ENCODE measurements at places on chromosomes 4 and X.

DNA sequence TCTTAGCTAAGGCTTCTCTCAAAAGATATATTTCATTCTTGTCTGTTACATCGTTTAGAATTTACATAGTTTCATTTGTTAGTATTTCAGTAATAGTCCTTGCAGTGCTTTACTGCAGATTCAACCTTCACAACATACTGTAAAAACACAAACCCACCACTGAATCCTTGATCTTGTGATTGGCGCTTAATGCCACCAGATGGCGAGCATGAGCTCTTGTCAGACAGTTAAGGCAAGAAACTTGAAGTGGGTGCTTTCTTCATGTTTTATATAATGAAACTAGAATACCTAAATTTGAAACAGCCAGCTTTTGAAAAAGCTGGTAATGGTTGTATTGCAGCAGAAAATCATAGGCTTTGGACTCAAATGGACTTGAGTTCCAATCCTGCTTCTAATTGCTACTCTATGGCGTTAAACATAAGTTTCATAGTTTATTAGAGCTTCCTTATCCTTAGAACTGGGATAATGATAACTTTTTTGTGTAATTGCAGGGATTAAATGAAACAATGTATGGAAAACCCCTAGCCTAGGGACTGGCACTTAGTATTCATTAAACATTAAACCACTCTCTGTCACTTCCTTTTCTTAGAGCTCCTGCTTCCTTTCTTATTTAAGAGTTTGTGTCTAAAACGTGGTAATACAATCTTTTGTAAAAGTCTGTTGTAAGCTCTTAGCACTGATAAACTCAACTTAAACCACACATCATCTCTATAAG, 95.1 kb downstream of the USP9X start:
- peak; percentile 38 for DNase-seq

GRCh38 chr4:8685831-8686230, 93.3 kb downstream of the CPZ start:
- no peak for DNase-seq

DNA sequence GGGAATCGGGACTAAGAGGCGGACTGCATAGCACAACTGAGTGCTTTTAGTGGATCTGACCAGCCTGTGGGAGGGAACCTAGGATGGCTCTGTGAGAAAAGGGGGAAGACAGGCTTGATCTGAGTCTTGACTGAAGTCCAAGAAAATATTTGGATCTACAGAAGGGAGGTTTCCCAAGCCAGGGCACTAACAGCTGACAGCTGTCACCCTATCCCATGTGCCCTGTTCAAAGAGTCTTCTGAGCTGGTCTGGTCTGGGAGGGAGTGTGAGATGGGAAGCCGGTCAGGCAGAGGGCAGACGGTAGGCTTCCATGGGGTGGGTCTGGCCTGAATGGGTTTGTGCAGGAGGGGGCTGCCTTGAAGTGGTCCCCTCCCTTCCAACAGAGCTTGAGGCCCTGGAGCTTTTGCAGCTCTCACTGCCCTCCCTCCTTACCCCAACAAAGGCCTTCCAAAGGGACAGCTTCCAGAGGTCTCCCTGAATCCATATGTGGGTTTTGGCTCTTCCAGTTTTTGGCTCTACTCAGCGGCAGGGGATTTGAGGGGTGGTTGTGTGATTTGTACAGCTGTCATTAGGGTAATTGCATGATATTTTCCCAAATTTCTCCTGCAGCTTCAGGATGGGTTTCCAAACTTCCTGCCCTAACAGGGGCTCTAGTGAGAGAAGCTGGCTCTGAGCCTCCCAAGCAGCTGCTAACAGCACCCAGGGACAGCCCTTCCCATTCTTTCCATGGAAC, 643.7 kb downstream of the BCOR start:
- no peak for DNase-seq

GRCh38 chr4:183770906-183771305, 111.8 kb downstream of the TRAPPC11 start:
- no peak for DNase-seq

DNA sequence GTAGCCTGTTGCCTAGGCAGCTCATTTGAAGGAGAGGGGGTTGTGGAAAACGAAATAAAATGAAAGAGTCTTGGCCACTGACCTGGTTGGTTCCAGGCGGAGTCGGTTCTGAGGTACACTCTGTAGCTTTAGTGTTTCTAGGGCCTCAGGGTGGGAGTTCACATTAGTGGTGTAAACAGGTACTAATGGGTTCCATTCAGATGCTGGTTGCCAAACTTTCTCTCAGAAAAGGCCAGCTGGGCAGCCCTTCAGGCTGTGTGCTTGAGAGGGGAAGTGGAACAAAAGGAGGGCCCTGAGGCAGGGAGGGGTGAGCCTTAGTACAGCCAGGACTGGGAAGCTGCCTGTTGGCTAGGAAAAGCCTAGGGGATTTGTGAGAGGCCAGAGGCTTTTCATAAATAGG, 24.8 kb downstream of the NHSL2 start:
- DNase-seq = no peak

GRCh38 chrX:94830717-94831116, 1156.7 kb downstream of the FAM133A start:
- no peak for DNase-seq

DNA sequence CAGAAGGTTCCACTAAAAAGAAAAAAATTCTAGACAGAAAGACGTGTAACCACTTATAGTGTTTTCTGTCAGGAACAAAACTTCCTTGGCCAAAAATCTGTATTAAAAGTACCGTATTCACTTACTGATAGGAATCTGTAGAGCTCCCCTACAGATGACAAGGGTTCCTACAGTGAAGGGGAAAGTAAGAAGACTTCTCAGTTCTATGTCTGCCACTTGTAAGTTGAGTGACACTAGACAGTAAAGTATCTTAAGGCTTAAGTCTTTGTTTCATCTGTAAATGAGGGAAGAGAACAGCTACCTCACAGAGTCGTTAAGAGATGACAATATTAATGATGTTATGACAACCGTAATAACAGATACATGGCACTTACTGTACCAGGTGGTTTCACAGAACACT, 3.3 kb downstream of the COQ2 start:
- no peak for DNase-seq

DNA sequence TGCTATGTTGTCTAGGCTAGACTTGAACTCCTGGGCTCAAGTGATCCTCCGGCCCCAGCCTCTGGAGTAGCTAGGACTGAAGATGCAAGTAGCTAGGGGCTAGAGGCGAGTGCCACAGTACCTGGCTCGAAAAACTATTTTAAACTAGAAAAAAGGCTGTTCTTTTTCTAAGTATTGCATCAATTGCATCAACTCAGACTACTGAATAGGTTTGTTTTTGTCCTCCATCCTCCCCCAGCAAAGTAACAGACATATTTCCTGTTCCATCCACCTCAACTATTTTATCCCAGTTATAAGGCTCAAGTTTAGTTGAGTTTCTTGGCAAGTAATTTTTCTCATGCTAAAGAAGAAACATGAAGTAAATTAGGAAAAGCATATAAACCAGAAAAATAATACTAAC, 4.1 kb downstream of the SH3RF1 start:
- DNase-seq = no peak

- DNase-seq = no peak
Measured at GRCh38 chrX:84747516-84747915, 245.3 kb upstream of the HDX start.

DNA sequence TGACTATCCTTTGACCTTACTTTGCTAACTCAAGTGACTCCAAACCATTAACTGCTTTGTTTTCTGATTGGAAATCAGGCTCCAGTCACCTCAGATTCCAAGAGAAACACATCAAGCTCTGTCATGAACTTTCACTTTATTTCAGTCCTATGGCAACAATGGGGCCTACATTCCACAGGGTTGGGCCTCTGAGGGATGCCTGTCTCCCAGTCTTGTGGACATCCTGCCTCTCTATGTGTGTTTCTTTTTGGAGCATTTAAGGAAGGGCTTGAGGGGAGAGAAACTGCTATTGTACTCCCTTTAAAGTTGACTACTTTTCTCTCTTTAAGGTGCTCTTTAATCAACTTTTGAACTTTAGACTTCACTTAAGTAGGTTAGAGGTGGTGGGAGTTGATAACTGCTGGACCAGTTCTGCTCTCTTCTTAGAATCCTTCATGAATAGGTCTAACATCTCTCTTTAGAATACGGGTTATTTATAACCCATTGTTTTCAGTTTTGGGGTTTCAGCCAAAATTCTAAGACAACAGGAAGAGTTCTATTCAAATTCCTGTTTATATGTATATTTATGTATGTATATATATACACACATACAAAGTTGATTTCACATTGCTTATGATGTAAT, 274.3 kb upstream of the NR3C2 start:
- no peak for DNase-seq

GRCh38 chr4:16139066-16139945, 55.5 kb upstream of the PROM1 start:
- no peak for DNase-seq

DNA sequence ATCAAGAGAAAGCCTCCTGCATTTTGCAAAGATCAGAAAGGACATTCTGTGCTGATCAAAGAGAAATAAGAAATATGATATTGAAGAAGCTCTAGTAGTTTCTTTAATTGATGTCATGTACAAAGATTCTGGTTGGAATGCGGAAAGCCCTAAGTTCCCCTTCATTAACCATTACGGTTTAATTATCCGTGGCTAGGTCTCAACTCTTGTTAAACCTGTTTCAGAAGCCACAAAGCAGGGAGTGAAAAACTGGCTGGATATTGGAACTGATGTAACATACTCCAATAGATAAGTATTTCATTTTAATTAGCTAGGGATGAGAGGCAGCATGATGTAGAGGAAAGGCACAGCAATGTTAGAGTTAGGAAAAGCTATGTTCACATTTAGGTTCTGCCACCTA, 55.7 kb downstream of the SPANXN3 start:
- no peak for DNase-seq

DNA sequence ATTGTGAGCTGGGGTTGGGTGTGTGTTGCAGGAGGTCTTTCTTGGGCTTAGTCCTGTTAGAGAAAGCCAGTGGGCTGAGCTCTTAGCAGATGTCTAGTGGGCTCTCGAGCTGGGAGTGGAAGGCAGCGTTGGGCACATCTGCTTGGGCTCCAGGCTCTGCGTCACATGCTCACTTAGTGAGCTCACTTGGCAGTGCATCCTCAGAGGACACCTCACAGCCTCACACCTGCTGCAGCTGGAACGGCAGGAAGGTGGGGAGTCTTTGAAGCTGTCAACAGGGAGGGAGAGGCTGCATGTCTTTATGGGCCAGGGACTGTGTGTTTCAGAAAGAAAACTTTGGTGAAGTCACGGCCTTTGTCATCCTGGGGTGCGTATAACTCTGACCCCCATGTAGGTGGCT, 82.2 kb downstream of the PSAPL1 start:
- no peak for DNase-seq

GRCh38 chrX:114077773-114078172, 506.1 kb upstream of the HTR2C start:
- DNase-seq = no peak

DNA sequence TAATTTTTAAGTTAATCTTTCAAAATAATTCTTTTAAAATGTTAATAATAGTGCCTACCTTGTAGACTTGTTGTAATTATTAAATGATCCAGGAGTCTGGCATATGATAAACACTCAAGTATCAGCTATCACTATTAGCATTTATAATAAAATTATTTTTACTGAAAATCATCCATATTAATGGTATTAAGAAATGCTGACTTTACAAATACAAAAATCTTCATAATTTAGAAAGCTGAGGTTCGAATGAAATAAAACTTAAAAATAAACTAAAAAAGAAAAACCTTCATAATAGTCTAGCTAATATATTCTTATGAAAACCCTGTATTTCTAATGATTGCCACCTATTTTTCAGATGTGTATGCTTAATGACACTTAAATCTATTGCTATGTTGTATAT, 5.2 kb downstream of the MGARP start:
- DNase-seq = no peak

- no peak for DNase-seq
Measured at GRCh38 chr4:28010577-28011240, 1150.1 kb downstream of the STIM2 start.

DNA sequence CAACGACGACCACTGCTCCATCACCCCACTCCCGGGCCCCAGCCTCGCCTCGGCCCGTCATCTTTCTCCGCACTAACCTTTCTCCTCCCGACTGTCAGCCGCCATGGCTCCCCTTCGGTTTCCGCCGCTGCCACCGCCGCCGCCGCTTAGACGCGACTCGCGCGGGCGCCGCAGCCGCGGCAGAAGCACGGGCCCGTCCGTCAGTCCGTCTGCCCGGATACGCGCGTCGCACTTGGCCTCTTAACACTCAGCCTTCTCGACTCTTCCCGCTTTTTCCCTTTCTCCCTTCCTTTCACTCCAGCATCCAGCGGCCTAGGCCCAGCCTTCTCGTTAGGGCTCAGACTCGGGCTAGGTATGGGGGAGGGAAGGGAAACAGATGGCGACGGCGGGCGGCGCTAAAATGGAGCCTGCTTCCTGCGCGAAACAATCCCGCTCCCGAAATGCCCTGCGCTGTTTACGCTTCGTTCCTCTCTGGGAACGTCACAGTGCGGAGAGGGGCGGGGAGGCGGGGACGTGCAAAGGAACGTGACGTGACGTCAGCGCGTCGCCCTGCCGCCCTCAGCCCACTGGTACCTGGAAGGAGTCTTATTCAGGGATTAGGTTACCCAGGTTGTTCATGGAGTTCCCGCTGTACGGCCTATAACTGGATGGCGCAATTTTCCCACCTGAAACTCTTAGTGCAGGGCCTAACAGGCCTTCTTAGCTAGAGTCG, at the start of gene YTHDC1:
TSS of gene YTHDC1 (minus strand) at position 442 of the 712 bp plus-strand sequence. CDS start at position 105, 337 bp downstream.
- peak; percentile 82 for DNase-seq

DNA sequence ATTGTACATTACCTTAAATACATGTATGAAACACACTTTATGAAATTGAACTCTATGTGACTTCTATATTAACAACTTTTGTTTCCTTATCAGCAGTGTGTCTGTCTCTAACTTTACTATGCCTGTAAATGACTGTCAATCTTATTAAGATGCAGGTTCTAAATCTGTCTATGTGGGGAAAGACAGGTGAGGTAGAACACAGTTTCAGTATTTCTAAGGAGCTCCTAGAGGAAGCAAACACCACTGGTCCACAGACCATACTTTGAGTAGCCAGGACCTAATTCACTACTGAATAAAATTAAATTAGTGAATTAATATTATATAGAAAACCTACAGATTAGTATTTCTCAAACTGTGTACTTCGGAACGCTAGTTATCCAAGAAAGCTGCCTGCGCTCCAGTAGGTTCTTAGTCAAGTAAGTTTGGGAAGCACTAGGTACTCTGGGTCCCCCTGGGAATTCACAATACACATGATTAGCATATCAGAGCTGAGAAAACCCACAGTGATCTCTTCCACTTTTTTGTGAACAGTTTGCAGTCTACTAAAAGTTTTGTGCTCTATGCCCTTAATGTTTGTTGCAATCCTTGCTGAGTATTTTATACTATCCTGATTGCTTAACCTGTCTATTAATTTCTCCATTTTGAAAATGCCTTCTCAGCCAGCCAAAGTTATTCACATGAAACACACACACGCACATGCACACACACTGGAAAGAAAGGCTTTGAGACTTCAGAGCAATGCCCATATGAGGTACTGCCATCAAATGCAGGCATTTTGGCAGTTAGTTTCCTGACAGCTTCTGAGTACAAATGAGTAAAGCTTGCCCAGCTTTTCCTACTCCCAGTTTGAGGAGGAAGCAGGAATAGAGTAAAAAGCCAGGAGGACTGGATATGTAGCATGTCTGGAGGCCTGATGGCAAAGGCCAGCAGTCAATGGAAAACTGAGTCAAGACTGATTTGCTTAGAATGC, 133.6 kb upstream of the CPEB2 start:
- no peak for DNase-seq

- no peak for DNase-seq
Measured at GRCh38 chrX:109393859-109394258, 88.0 kb downstream of the GUCY2F start.

- peak; percentile 85 for DNase-seq
Measured at GRCh38 chrX:130091980-130092522, 18.2 kb downstream of the ELF4 start.
